ENCODE measurements at places on chromosomes 7 and 10.

- no peak for DNase-seq
These were observed 29.8 kb upstream of the PPP2R2D start for GRCh38 chr10:131870831-131871672.

DNA sequence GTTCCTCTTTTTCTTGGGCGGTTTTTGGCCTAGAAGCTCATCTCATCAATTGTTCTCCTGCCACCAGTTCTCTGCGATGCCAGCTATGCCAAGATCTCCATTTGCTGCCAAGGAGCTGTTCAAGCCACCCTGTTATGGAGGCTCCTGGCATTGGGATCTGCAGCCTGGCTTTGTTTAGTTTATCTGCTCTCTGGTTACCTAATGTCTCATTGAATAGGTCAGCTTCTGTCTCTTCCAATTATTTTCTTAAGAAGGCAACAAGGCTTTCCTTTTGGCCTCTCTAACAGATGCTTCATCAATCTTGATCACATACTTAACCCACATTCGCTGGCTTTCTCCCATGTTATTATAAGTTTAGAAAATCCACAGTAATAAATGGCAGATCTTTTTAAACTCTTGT lies 20.6 kb upstream of the SDK1 start:
- no peak for DNase-seq

DNA sequence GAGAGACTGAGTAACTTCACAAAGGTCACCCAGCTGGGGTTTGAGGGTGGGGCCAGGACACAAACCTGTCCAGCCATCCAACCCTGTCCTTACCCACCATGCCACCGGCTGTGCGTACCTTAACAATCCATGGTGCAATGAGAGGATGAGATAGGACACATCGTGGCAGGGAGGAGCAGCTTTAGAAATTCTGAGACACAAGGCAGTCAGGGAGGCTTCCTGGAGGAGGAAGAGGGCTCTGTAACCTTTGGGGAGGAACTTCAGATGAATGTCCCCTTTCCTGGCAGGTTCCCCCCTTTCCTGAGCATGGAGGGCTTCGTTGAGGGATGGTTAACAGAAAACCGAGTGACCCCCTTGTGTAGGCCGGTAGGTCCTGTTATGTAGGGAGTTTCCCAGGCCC lies 35.6 kb upstream of the SLC29A3 start:
- no peak for DNase-seq

DNA sequence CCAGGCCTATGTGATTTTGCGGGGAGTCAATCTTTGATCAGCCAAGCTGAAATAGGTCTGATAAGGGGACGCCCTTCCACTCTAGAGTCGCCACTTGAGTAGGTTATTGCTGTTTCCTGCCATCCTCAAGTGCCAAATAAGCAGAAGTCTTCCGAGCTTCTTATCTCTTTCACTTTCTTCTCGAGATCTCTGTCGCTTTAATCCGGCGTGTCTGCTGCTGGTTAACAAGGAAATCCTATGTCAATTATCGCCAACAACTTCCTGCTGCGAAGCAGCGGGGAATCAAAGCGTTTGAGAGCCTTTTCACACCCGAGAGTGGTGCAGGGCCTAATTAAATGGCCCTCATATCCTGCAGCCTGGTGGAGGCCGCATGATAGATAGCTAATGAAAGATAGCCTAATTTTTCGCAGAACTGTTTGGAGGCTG lies 215.9 kb downstream of the RAB11FIP2 start:
- DNase-seq, result no peak

- no peak for DNase-seq
These were observed 40.5 kb downstream of the TBATA start for GRCh38 chr10:70744617-70745143.

DNA sequence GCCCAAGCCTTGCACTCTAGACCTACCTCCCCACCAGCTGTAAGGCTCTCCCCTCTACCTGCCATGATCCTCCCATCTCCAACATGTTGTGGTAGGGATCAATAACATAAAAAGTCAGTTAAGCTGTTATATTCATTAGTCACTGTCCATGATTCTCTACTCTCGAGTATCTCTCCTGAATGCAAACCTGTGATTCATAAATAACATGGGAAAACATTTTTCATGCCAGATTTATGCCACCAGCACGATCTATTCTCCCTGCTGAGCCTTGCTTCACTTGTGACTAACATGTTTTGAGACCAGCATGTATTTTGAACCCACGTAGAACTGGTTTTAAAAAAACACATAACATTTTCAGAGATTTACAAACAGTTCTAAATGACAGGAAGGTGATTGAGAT lies 30.3 kb downstream of the TMEM168 start:
- no peak for DNase-seq

DNA sequence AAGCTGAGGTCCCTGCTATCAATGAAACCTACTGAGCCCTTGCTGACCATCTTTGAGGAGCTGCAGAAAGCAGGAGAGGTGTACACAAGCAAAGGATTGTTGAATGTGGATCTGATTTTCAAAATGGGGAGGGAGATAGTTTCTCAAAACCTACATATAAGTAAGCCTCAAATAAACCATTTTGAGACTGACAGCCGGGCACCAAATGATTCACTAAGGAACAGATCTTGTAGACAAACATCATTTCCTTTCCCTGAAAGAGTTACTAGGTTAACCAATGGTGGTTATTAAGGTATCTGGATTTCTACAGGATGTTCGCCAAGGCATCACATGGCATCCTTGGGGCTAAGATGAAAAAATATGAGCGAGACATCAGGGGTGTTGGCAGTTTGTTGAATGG lies 24.5 kb upstream of the RHOBTB1 start:
- no peak for DNase-seq

- no peak for DNase-seq
These were observed 355.7 kb upstream of the AKR1E2 start for GRCh38 chr10:4470231-4470835.

DNA sequence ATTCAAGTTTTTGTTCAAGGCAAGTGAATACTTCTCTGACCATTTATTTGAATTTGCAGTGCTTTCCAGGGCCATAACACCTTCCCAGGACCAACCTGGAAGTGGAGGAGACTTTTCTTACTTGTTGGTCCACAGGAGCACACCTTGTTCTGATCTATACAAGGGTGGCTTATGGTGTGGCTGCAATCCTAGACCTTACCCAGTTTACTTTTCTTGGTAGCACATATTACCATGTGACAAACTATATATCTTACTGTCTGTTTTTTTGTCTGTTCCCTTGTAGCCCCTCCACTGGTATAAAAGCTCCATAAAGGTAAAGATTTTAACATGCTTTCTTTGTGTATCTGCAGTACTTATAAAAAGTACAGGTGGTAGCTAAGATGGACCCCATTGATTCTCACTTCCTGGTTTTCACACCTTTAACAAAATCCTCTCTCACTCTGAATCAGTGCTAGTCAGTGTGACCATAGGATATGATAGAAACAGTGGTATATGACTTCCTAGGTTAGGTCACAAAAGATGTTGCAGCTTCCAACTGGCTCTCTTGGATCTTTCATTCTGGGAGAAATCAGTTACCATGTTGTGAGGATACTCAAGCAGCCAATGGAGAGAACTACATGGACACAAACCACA lies 5.6 kb upstream of the ASB4 start:
- DNase-seq, result no peak

DNA sequence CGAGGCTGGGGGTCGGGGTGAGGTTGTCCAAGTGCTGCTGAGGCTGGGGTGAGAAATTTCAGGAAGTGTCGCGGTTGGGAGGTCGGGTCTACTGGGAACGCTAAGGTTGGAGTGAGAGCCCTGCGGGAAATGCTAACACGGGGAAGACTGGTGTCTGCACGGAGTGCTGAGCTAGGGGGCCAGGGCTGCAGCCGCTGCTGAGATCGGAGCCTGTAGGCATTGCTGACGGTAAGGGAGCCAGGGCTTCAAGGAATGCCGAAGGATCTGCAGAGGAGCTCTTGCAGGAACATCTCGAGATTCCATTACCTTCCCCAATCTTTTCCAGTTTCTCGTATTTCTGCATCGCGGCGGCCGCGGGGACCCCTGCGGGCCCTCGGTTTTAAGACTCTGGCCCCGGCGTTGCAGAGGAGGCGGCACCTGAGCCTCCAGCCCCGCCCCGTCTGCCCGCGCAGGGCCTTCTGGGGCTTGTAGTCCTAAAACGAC lies at the start of gene CDK5:
CDK5 (minus strand) TSS at position 392 of the 483 bp plus-strand sequence; CDS start at position 343, 49 bp downstream.
- DNase-seq, result no peak

DNA sequence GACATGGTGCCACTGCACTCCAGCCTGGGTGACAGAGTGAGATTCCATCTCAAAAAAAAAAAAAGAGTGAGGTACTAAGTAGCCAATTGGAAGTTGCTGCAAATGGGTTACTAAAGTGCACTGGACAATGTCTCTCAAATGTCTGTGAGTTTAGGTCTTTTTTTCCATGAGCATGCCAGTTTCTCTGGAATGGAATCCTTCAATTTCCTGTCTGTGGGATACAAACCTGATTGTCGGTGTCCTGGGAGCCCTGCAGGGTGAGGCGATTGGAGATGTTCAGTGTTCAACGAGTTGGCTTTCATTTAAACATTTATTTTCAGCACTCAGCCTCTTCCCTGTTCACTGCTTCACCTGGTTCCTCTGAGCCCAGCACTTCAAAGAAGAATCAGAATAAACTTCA lies 5.3 kb upstream of the CALD1 start:
- no peak for DNase-seq

- no peak for DNase-seq
These were observed 38.7 kb downstream of the CDK6 start for GRCh38 chr7:92797693-92798092.

GRCh38 chr7:25996006-25996408 lies 156.0 kb upstream of the NFE2L3 start:
- DNase-seq, result no peak

GRCh38 chr10:74035303-74035702 lies 37.4 kb downstream of the VCL start:
- no peak for DNase-seq

DNA sequence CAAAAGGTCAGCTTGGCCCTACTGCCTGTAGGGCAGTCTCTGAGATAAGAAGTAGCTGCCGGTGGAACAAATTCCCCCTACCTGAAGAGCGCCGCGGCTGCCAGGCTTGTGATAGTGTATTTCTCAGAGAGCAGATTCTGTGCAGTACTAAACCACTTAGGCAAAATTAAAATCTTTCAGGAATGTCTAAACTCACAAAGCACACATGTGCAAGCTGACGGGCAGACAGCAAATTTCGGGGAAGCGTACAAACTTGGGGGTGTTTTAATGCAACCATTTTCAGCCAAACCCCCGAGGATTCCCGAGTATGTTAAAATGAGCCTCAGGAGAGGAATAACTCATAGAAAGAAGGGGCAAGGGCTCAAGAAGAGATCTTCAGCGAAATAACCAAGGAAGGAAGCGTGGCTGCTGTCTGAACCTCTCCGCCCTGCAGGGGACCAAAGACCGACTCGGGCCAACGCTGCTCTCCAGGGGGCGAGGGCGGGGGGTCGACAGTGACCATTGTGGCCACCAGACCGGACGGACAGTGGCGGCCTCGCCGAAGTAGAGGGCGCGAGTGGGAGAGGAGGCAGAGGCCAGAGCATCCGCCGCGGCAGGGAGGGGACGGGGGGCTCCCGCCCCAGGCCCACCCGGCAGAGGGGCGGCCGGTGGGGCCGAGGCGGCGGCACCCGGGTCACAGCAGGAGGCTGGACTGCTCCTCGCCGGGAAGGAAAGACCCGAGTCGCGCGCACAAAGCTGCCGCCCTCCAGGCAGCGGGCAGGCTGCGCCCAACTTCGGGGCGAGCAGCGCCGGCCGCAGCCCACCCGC lies 819 bp downstream of the HYCC1 start:
- DNase-seq, result peak; percentile 26

DNA sequence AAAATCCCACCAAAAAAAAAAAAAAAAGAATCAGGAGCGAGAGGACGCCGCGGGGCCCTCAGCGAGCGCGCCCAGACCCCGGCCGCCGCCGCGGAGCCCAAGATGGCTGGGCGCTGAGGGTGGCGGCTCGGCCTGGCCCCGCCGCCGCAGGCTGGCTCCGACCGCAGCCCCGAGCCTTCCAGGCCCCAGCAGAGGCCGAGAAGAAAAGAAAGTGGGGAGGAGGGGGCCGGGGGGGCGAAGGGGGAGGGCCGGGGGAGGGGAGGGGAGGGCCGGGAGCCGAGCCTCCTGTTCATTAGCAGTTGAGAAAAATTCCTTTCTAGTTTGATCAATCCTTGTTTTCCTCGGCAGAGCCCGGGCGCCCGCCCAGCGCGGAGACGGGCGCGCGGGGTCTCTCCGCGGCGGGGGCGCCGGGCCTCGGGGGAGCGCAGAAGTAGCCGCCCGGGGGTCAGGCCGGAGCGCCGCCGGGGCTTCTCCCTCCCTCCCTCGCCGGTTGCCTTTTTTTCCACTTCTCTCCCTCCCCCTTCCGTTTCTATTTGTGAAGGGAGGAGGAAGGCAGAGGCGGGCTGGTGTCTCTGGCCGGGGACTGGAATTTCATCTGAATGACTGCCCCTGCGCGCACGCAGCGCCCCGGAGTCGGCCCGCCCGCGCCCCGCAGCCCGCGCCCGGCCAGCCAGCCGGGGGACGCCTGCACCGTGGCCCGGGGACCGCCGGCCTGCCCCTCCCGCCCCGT lies 778 bp upstream of the TRIM8 start:
- DNase-seq, result peak; percentile 29

DNA sequence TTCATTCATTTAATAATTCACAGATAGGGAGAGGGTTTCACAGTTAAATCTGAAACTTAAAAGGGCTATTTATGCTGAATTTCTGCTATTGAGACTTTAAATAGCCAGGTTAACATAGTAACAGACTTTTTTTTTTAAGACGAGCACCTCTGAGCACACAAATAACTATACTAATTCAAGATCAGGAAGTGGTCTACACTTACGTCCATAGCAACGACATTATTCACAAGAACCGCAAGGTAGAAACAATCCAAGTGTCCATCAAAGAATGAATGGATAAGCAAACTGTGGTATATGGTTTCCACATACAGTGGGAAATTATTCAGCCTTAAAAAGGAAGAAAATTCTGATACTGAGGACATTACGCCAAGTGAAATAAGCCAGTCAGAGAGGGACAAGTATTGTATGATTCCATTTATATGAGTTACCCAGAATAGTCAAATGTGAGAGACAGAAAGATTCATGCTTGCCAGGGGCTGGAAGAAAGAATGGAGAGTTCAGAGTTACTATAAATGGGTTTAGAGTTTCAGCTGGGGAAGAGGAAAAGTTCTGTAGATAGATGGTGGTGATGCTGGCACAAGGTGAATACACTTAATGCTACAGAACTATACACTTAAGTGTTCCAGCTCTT lies 140.3 kb upstream of the LAMB4 start:
- no peak for DNase-seq

GRCh38 chr7:734808-735207 lies 7.7 kb upstream of the PRKAR1B start:
- no peak for DNase-seq

DNA sequence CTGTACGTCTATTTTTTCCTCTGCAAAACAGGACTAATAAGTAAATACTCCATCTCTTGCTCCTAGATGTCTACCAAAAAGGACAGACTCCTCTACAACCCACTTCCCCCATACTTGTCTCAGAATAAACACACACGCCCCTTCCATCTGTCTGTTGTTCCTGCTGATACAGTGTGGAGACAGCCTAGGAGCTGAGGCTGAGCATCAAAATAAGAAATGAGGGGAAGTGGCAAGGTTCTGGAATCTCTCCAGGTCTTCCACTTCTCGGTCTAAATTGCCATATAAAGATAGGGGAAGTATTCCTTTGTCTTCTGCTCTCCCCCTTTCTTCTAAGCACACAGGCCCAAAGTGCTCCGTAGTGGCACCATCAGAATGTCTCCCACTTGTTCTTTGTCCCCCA lies 30.8 kb upstream of the VSIR start:
- DNase-seq, result no peak

Data from NCI-H1105 (cell line).